DMS 273 treated with DMSO at 0.1 percent for 48 hours (cell line): ENCODE measurements at places on chromosomes 5 and 9.

- DNase-seq: no peak
These were observed 367.6 kb downstream of the PDE4D start for GRCh38 chr5:59525957-59526356.

DNA sequence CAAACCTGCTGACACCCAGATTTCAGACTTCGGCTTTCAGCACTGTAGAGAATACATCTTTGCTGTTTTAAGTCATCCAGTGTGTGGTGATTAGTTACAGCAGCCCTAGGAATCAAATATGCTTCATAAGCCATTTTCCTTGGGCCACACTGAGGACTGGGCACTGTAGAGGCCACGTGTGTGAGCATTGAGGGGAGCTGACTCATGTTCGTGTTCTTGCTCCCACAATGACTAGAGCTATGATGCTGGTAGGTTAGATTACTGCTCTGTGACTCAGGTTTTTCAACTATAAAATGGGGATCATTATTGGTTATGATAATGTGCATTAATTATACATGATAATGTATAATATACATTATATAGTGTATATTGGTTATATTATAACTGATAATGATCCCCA, 96.5 kb upstream of the PALM2AKAP2 start:
- DNase-seq: no peak

DNA sequence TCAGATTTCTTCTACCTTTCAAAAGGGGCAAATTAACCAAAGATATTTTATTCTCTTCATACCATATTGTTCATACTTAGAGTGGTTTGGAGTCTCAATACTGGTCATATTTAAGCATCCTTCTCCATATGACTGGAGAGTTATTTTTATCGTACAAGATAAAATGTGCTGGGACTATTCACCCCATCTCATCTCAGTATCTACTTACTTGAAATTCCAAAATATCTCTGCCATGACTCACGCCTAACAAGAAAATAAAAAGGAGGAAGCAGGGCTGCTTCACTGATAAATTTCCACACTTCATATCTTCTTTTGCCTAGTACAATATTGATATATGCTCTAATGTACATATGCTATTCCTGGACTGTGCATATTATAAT, 277.9 kb upstream of the CDH9 start:
- no peak for DNase-seq

GRCh38 chr5:122673343-122673742, 101.5 kb upstream of the SNX2 start:
- DNase-seq: no peak

DNA sequence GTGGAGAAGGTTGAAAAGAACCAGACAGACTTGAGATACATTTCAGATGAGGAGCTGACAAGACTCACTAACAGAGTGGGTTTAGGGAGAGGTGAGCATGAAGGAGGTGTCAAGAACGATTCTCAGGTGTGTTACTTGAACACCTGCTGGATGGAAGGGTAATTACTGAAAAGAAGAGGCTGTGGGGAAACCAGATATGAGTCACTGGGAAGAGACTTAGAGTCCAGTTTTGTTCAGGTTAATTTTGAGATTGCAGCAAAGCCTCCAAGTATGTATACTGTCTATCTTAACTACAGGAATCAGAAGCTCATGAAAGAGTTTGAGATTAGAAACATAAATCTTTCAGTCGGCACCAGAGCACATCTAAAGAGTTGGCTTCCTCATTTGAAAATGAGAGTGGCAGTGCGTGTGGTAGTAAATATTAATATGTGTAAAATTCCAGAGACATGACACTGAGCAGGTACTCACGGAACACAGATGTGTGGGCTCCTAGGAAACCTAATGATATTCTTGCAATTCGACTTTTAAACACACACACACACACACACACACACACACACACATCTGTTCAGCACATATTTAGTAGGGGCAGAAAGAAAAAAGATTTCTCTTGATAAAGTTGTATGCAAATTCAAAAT, 197.1 kb downstream of the CDH18 start:
- no peak for DNase-seq

DNA sequence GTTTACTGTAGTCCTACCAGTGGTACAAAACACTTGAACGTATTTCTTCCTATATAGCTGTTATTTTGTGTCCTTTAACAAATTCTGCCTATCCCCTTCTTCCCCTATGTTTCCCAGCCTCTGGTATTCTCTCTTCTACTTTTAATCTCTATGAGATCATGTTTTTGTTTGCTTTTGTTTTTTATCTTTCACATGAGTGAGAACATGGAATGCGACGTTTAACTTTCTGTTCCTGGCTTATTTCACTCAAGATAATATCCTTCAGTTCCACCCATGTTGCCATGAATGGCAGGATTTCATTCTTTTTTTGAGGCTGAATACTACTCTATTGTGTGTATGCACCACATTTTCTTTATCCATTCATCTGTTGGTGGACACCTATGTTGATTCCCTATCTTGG, 634.4 kb upstream of the WWC1 start:
- DNase-seq: no peak

DNA sequence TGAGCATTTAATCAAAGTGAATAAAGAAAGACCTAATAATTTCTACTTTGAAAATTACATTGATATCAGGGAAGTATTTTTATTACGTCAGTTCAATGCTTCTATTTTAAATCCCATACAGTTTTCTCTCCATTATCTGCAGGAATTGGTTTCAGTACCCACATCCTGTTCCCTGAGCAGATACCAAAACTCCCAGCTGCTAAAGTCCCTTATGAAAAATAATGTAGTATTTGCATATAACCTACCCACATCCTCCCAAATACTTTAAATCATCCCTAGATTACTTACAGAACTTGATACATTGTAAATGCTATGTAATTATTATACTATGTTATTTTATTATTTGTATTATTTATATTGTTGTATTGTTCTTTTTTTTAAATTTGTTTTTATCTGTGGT, 125.4 kb upstream of the MINAR2 start:
- DNase-seq: no peak

DNA sequence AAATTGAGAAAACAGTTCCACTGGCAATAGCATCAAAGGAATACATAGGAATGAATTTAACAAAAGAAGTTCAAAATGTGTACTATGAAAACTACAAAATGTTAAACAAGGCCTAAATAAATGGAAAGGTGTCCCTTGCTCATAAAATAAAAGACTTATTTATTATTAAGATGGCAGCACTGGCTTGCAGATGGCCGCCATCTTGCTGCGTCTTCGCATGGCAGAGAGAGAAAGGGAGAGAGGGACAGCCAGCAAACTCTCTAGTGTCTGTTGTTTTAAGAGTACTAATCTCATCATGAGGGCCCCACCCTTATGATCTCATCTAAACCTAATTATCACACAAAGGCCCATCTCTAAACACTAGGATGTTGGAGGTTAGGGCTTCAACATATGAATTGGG, 47.1 kb downstream of the ABLIM3 start:
- no peak for DNase-seq

DNA sequence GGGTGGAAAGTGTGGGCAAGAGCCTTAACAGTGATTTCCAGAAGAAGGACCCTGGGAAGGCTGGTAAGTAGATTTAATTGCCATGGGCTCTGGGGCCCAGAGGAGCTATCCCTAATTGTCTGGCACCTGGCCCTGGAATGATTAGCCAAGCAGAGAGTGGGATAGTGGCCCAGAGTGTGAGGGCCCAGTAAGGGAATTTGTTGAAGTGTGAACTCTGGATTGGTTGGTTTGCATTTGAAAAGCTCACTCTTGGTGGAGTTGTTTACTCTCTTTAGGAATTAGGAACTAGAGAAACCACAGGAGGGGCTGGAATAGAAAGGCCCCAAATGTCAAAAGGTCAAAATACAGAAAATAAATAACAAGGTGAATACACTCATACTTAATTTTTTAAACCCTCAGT, 207.1 kb downstream of the GABRG2 start:
- no peak for DNase-seq

DNA sequence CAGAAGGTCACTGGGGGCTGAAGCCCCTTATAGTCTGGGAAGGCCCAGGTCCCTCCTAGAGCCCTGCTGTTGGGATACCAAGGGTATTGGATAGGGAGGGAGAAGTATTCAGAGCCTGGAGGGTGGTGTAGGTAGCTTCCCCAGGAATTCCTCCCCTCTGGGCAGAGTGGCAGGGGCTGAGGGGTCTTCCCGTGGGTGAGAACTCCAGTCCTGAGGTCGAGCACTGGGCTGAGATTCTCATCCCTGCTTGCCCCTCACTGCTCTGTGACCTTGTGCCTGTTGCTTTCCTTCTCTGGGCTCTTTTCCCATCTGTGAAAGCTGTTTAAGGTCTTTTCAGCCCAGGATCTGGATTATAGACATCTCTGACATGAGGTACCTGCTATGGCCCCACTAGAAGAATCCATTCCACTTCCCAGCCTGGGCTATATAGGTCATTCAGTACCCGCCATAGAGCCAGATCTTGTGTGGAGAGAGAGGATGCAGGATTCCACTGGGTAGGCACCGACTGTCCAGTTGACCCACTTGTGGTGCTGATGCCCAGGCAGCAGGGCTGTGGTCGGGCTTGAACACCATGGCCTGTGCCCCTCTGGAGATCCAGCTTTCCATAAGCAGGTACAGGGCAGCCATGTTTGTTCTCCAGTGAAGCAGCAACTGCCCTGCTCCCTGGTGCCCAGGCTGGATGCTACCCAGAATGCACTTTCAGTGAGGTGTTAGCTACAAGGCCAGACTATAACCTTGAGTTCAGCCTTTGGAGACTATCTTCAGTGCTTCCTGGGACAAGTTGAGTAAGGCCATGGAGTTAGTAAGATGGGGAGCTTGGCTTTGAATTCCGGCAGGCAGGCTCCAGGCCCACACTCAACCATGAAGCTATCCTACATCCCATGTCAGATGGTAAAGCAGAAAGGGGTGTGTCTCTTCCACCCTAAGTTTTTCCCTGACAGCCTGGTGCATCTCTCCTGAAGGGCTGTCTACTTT, 60.1 kb downstream of the AMBP start:
- DNase-seq: no peak

DNA sequence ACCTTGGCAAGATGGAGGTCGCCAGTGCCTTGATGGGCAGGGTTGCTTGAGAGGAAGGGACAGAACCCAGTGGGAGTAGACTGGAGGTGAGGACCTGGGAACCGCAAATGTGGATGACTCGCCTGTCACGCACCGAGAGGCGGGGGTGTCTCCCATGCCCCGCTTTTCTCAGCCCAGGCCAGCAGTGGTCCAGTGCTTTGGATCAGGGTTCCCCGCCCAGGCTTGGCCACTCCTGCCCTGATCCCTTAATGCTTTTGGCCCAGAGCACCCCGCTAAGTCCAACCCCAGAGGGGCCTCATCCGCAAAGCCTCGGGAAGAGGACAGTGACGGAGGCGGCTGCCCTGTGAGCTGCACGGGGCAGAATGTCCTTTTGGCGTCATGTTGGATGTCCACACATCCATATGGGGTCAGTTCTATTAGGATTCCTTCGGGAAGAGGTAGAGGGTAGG, 2.4 kb downstream of the MRPS2 start:
- DNase-seq: no peak

DNA sequence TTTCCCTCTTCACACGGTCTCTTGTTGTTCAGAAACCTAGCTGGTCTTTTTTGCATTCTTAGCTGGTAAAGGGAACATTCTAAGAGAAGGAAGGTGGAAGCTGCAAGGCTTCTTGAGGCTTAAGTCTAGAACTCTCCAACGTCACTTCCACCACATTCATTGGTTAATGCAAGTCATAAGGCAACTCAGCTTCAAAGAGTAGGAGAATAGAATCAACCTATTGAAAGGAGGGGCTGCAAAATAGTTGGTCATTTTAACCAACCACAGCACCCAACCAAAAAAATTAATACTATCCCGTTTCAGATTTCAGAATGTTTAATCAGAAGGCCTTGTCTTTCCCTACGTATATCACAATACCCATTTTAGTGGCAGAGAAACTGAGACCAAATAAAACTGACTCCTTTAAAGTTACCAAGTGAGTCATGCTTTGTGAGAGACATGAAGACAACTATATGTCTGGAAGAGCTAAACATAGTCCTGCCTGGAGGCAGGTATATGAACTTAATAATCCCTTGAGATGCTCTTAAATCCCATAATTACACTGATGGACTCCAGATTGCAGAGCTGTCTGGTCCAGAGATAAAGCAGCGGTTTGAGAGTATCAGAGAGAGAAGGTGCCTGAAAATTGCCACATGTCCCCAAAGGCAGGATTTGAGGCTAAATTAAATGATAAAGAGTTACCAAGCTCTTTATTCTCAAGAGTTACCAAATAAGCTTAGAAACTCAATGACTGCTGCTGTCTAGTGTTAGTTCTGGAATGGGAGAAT, 14.4 kb downstream of the DOCK8 start:
- no peak for DNase-seq

GRCh38 chr5:126829098-126829497, 52.2 kb downstream of the LMNB1 start:
- DNase-seq: no peak

- no peak for DNase-seq
These were observed 46.2 kb downstream of the ASS1 start for GRCh38 chr9:130490981-130491380.

DNA sequence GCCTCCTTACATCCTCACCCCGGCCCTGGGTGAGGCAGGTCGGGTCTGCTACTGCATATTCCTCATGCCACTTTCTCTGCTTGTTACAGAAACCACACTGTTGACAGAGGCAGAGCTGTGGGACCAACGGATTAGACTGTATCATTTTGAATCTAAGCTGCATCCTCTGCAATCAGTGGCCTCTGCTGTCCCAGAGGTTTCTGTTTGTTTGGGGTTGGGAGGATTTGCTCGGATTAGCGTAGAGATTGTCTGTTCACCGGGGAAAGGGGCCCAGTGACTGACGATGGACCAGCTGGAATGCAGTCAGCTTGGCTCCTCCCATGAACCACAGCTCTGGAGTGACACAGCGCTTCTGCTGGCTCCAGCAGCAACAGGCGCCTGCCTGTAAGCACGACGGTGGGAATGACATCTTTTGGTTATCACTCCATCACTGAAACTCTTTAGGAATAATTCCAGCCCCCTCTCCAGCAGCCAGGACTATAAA, 37.3 kb upstream of the ADRA1B start:
- DNase-seq: no peak

- no peak for DNase-seq
These were observed 24.2 kb downstream of the TRIO start for GRCh38 chr5:14167211-14167845.

GRCh38 chr5:76040806-76041205, 42.4 kb upstream of the SV2C start:
- no peak for DNase-seq

DNA sequence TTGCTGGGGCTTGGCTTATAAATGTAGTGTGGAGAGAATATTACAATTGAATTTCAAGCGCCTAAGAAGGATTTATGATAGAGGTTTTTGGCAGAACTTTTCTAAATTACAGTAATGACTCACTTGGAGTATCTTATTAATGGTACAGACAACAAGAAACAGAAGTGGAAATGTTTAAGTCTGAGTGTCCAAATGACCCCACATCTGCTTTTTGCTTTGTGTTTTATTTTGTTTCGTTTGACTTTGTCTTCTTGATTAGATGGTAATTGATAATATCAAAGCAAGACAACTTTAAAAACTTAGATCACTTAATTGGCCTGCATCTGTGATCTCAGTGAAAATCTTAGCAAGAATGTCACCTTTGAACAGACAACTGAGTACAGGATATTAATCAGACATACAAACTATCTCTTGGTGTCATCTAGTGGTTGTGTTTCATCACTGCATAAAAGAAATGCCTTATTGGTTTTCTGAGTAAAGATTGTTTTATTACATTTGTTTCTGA, 577.4 kb downstream of the ISL1 start:
- peak; percentile 2 for DNase-seq
